ENCODE measurements at places on chromosomes 4 and X. TPM values are rescaled to one million over a fixed set of nuclear protein-coding genes. Genes with fewer than 3 reads are reported as not detected.

DNA sequence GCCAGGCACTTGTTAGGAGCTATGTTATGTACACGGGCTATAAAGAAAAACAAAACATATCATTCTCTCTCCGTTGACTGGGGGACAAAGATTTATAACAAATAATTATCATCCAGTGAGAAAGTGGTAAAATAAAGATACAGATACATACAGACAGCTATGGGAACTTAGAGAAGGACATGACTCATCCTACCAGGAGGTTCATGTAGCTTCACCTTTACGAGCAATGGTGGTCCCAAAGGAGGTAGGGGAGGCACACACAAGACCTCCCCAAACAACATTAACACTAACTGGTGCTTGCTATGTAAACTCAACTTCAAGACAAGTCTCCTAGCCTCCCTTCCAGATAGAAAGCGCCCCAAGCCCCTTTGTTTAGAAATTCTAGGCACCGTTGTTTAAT lies 8.9 kb downstream of the AMBN start:
- ATAC-seq, result no peak

DNA sequence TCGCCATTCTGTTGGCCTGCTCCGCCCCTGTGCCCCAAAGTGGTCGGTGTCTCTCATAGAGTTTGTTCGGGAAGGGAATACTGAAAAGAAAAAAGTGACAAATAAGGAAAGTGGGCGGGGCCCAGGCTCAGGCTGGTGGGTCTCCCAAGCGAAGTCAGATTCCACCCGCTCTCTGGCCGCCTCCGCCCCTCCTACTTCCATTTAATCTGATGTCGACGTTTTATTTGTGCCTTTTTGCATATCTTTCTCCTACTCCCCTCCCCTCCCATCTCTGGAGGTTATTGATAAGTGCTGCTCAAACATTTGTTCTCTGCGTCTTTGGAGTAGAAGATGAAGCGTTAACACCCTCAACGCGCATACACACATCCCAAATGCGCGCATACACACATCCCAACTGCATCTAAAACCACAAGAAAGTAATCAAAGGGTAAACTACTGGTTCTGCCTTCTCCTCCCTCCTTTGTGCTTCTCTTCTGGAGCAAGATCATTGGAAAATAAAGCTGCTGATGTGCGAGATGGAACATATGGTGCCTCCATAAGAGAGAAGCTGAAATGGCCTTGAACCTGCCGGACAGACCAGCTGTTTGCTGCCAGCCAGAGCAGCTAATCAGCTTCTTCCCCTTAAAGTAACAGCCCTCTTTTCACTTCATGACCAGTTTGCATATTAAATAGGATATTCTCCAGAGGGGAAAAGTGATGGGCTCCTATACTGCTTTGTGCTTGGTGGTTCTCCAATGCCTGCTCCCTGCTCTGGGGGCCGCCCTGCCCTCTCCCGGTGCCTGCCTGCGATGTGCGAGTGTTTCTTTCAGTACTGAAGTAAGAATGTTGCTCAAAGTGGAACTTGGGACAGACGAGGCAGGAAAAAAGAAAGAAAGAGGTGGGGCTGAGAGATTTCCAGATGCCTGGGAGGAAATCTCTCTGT lies 3.1 kb downstream of the MAMLD1 start:
- no peak for ATAC-seq

GRCh38 chr4:76950052-76950955 lies 752 bp downstream of the SEPTIN11 start:
- ATAC-seq, result peak; percentile 56

- no peak for ATAC-seq
Observed at GRCh38 chr4:38290366-38290765, 330.2 kb downstream of the PTTG2 start.

Gene GRK4
- 5.7 TPM for total RNA-seq

Gene FAT4
- not detected for total RNA-seq

Gene VCX3A
- total RNA-seq, result not detected

DNA sequence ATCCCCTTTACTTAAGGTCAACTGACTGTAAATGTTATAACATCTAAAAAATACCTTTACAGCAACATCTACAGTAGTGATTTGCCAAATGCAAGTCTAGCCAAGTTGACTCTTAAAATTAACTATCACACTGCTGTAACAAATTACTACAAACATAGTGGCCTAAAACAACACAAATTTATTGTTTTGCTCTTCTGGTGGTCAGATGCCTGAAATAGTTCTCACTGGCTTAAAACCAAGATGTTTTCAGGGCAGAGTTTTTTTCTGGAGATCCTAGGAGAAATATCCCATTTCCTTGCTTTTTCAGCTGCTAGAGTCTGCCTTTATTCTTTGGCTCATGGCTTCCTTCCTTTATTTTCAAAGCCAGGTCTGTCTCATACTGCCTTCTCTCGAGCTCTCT lies 120.5 kb downstream of the ADGRL3 start:
- ATAC-seq, result no peak

- ATAC-seq, result no peak
Observed at GRCh38 chr4:109169170-109169569, 133.3 kb downstream of the COL25A1 start.

DNA sequence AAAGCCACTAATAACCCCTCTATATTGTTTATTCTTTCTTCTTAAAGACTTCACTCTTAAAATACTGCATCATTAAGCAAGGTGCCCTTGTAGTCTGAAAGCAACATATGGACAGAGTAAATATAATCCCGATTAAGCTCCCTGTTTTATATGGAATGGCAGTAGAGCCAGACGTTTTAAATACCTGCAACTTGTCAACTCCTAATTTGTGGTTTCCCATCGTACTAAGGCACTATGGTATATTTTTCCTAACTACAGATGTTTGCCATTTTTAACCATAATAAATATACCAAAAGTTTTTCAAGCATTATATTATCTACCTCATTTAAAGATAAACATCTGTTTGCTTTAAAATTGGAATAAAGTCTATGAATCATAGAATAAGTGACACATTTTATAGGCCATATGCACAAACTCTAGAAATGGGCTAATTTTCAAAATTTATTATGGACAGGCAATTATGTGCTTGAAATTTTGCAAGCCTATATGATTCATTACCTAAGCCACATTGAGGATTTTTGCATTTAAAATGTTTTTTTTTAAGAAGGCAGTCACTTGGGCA lies 194.6 kb downstream of the FRMPD4 start:
- ATAC-seq, result no peak

DNA sequence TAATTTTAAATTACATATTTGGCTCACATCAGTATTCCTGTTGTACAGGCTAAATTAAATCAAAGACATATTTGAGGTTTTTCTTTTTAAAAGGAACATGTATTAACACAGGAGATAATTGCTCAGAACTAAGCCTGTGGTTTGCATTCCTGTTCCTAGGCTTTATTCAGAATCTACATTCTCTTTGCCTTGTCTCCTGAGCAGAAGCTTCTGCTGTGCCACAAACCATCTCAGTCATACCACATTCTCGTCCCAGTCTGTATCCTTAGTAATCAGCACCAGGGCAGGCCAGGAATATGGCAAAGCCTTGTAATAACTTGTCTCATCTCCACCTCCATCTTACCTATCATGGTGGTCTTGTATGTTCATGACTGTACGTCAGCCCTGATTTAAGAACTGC lies 162.8 kb downstream of the ARHGAP24 start:
- no peak for ATAC-seq

DNA sequence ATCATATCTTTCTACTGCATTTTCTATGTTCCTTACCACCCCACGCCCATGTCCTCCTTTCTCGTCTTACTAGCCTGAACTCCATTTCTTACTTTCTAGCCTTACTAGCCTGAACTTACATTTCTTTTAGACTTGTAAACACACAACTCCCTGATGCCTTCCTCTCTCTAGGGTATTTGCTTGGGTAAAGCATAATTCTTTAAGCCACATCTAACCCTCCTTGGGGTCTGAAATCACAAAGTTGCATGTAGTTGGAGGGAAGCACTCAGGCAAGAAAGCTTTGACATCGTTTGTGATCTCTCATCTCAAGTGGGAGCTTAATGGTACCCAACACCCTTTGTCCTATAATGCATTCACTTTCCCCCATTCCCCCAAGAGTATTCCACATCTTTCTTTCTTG lies 124.4 kb downstream of the SPOCK3 start:
- peak; percentile 23 for ATAC-seq

Gene BTK
- total RNA-seq, result 0.48 TPM

DNA sequence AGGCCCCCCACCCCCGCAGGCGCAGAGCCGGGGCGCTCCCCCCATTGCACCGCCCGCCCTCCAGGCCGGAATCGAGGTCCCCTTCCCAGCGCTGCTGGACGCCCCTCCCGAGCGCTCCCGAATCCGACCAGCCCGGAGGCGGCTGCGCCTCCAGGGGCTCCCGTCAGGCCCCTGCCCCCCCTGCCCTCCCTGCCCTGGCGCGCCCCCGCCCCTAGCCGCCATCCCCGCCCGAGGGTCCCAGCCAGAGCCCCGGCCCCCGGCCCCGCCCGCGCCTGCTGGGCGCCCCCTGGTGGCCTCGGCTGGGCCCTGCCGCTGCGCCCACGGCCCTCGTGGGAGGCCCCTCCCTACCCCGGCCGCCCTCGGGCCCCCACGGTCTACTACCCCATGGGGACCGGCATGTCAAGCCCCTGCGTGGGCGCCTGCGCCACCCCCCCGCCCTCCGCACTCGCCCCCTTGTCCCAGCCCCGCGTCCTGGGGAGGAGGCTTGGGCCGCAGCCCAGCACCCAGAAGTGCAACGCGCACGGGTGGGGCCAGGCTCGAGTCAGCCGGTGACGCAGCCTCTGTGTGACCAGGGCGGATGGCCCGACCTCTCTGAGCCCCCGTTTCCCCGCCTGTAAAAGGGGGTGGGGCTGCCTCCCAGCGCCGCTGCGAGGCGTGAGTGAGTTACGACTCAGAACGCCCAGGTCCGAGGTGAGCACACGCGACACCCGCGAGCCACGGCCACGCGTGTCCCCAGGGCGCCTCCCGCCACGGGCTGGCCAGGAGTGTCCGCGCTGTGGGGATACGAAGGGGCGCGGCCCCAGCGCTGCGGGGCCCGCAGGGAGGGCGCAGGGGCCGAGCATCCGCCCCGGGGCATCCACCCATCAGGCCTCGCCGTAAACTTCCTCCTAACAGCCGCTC lies 104.9 kb downstream of the FAM53A start:
- peak; percentile 65 for ATAC-seq

DNA sequence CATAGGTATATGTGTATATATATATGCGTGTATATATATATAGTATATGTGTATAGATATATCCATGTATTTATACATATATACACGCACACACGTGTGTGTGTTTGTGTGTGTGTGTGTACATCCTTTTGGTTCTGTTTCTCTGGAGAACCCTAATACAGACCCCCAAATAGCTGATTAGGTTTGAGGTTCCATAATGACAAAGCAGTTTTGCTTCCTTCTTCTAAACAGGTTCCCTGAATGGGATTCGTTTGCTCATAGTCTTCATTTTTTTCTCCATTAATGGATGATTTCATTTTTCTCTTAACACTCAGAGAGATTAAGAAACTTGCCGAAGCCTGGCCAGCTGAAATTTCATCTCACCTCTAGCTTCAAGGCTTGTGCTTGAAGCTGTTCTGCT lies 234.0 kb upstream of the BCOR start:
- ATAC-seq, result no peak

Measured in activated T-helper 17 cell treated with anti-CD3 and anti-CD28 coated beads, Interleukin-2, amount 50 U/mL, for 72 hours (primary cell).